Chondrocyte (in vitro differentiated cells): ENCODE measurements at places on chromosomes 11 and 22.
A peak's percentile ranks its signal among the peaks of the same experiment; 100 is the strongest.

GRCh38 chr22:19203834-19204233 lies 25.3 kb upstream of the SLC25A1 start:
- peak; percentile 77 for DNase-seq

- DNase-seq = no peak
Observed at GRCh38 chr22:44279069-44279360, 33.7 kb downstream of the SHISAL1 start.

DNA sequence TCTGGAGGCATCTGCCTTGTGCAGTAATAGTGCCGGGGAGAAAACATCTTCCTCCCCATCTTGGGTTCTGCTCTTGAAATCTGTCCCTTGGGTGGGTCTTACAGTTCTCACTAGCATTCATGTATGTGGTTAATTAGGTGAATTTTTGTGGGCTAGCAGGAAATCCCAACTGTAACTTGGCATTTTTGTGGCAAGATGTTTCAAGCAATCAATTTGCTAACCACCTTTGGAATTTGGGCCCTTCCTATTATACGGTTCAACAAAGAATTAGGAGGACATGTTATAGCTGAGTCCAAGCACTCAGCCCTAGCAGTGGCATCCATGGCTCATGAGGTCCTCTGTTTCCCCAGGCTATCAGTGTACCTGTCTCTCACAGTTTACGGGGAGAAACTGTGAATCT lies 89.1 kb upstream of the MTNR1B start:
- no peak for DNase-seq

GRCh38 chr22:20948450-20948849 lies 18.6 kb upstream of the AIFM3 start:
- DNase-seq = no peak

DNA sequence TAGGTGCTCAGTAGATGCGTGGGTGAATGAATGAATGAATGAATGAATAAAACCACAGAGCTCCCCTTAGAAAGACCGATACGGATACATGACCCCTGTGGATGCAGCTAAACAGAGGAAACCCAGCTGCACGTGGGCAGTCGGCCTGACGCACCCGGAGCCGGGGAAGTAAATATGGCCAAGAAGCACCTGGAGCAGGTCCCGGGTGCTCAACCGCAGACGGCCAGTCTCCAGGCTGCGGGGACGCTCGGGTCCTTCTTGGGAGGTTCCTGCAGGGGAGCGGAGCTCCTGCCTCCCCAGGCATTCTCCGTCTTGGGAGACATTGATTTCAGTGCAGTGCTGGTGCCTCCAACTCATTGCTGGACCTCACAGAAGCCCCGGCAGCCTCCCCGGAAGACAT lies 11.7 kb upstream of the TPCN2 start:
- DNase-seq = no peak

- DNase-seq = no peak
Observed at GRCh38 chr11:62013537-62014476, 46.4 kb upstream of the FTH1 start.

GRCh38 chr11:59822989-59823566 lies 12.5 kb upstream of the MRPL16 start:
- no peak for DNase-seq

DNA sequence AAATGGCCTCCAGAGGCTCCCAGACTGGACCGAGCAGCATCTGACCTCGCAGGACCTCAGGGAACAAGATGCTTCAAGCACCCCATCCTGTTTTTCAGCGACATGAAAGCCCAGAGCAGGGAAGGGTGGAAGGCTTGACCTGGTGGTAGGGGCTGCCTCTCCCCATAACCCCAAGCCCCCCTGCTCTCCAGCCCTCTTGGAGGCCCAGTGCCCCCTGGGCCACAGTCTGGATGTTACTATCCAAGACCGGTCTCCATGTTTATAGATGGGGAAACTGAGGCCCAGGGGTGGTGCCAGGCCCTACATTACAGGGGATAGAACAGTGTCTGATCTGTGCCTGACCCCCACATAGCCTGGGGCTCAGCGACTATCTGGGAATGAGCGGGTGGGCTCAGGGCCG lies 7.0 kb downstream of the FGF3 start:
- DNase-seq = no peak

GRCh38 chr22:43820651-43821305 lies 8.7 kb upstream of the EFCAB6 start:
- DNase-seq = no peak

DNA sequence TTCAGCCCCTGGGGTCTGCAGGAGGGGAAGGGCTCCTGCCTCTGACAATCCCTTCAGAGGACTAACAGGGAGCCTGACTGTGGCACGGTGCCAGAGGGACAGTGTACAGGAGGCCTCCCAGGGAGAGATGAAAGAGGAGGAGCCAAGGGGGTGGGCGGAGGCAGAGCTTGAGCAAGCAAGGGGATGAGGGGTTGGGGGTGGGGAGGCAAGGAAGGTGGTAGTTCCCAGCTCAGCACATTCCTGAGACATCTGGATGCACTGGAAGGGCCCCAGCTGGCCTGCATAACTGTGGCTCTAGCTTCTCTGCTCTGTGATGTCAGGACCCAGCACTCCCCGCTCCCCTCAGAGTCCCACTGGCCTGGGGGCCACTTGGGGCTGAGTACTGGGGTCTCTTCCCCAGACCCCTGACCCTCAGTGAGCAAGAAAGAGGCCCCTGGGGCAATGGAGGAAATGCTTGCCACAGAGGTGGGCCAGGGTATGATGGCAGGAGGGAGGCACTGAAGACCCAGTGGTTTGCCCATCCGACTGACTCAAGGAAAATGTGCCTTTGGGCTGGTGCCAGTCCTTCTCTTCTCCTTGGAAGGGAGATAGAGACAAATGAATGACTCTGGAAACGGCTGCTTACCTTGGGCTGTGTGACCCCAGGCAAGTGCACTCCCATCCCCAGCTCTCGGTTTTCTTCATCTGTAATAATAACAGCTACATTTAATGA lies 13.3 kb downstream of the CREB3L1 start:
- DNase-seq = peak; percentile 97
